ENCODE measurements at places on chromosomes 4 and X.

- DNase-seq = no peak
Measured at GRCh38 chr4:169657470-169658107, 37.2 kb downstream of the CLCN3 start.

DNA sequence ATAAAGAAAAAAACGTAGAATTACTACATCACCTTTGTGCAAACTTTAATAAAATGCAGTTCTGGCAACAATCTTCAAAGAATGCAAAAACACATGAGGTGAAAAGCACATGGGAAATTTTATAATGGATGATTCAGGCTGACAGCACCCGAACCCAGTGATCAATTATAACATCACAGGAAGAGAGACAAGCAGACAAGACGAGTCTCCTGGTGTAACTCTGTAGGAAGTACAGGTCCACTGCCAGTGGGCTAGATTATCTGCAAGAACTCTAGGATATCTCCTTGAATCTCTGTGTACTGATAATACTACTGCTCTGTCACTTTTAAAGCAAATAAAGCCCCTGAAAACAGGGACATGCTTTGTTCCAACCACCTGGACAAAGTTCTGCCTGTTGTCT, 58.9 kb upstream of the NXF3 start:
- DNase-seq = no peak

DNA sequence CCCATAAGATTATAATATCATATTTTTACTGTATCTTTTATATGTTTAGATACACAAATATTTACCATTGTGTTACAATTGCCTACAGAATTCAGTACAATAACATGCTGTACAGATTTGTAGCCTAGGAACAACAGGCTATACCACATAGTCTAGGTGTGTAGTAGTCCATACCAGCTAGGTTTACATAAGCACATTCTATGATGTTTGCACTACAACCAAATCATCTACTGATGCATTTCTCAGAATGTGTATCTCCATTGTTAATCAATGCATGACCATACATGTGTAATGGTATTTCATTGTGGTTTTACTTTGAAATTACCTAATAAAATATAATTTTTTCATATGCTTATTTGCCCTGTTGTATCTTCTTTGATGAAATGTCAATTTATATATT, 288.1 kb upstream of the PCDH10 start:
- DNase-seq = no peak

DNA sequence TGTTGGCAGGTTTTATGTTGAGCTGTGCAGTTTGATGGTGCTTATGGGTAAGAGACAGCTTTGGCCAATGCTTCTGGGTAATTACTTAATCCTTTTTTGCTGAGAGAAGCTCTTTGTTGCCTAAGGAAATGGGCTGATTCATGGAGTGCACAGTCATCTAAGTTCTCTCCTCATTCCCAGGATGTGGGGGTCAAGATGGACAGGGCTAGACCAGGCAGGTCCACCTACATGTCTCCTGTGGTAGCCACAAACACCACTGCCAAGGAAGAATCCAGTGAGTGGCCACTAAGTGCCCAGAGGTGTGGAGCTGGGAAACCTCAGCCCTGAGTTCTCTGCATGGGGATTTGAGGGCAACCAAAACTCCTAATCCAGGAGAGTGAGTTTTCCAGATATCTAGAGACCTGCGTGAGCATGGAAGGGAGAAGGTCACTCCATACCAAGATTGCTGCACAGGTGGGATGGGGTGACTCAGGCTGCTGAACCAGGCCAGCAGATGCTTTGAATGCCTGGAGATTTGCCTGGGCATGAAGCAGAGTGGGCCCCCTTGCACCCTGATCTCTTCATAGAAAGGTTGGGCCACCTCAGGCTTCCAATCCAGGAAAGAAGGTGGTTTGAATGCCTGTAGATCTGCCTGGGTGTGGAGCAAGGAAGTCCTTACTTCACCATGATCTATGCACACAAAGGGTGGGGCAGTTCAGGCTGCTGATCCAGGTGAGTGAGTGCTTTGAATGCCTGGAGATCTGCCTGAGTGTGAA, 234.8 kb upstream of the GNPDA2 start:
- DNase-seq = no peak

DNA sequence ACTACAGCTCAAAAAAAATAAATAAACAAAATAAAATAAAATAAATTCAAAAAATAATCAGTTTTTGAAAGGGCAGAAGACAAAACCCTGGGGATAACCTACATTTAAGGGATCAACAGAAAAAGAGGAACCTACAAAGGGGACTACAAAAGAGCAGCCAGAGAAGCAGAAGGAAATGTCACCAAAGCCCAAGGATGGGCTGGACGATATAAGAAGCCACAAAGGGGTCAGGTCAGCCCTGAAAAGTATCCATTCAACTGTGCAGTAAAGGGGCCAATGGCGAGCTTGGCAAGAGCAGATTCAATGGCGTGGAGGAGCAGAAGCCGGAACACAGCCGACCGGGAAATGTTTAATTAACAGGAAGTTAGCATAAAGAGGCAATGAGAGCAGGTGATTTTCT, 16.9 kb downstream of the ACOT9 start:
- no peak for DNase-seq

GRCh38 chr4:184960505-184960971, 57.8 kb upstream of the HELT start:
- no peak for DNase-seq

DNA sequence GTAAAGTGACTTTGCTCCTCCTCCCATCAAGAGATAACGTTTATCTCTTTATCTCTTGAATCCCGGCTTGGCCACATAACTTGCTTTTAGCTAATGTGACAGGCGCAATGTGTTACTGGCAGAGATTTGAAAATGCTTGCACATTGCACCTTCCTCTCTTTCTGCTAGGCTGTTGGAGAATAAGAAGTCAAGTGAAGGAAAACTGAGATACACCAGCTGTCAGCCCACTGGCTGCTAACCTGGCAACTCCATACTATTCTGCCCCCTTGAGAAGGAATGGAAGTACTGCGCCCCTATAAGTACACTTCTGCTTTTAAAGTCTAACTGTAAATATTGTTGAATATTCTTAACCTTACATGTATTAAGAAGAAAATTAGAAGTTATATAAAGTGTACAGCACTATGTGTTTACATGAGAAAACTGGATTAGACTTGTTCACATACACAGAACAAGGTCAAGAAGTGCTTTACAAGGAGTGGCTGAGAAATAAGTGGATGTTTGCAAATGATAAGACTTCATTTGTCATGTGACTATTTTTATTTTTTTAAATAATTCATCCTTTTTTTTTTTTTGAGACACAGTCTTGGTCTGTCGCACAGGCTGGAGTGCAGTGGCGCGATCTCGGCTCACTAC, 424.5 kb upstream of the CTSO start:
- no peak for DNase-seq

DNA sequence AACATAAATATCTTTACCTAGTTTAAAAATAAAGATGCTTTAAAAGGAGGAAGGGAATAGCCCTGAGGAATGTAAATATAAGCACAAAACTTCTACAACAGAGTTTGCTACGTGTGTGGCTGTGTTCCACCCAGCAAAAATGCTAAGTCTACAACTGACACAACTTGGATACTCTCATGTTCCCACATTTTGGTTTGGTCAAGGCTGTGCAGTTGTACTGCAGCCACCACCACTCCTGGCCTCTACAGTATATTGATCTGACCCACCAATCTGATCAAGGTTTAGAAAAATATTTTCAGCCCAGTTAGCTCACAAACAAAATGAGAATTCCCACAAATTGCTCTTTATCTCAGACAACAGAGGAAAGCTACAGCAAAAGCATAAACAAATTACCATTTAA, 12.1 kb downstream of the F9 start:
- no peak for DNase-seq

DNA sequence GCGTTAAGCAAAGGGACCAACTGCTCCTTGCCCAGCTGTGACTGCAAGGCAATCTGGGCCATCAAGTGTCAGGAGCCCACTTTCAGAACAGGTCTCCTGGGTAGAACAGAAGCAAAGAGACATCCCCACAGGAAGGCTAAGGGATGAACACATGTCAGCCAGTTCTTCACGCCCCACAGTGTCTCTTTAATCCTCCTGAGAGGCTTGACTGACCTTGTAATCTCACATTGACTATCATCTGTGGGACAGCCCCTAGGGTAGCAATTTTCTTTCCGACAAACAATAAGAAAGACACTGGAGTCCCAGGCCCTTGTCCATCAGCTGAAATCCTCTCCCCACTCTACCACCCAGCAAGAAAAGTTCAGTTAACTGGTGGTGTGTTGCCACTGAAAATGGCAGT, 1.0 kb downstream of the CHRDL1 start:
- DNase-seq = no peak

- no peak for DNase-seq
Measured at GRCh38 chr4:124423160-124423559, 289.4 kb downstream of the ANKRD50 start.

DNA sequence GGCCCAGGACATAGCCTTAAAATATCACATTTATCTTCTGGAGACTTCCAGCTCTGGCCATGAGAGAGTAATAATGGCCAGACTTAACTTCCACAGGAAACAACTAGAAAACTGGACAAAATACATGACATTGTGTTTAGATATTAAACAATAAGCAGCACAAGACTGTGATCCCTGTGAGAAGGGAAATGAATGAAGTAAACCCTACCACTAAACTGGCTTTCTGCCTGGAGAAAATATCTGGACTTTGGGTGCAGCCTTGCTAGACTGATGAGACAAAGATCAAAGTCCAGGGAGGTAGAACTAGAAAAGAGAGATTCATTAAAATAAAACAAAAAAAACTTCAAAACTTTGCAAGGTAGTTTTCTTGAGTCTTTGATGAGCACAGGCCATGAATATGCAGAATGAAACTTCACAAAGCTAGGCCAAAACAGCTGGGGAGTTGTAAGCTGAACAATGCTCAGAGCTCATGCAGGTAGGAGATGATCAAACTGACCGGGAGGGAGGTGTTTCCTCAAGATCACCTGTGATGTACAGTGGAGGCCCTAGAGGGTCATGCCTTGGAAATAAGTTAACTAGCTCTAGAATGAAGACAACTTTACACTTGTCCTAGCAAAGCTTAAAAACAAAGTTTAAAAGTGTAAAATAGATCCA, 147.0 kb upstream of the SH3RF1 start:
- DNase-seq = no peak

DNA sequence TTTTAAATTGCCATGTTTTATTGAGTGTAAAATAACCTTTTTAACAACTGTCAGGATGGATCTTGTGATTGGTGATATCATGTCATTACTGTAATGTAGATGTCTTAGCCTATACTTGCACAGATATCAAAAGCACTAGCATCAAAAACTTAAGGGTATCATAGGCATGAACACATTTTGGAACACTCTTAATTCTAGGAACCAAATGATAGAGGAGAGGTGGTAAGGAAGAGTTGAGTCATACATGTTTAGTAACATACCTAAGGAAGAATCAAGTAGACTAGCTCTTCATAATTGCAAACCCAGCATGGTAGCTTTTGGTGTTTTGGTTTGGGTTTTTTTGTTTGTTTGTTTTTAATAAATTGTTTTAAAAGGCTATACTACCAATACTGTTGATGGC, 43.4 kb downstream of the SMARCAD1 start:
- no peak for DNase-seq

- no peak for DNase-seq
Measured at GRCh38 chrX:15623054-15623453, 22.3 kb upstream of the ACE2 start.

- peak; percentile 41 for DNase-seq
Measured at GRCh38 chrX:42714981-42715700, 62.8 kb downstream of the PPP1R2C start.

DNA sequence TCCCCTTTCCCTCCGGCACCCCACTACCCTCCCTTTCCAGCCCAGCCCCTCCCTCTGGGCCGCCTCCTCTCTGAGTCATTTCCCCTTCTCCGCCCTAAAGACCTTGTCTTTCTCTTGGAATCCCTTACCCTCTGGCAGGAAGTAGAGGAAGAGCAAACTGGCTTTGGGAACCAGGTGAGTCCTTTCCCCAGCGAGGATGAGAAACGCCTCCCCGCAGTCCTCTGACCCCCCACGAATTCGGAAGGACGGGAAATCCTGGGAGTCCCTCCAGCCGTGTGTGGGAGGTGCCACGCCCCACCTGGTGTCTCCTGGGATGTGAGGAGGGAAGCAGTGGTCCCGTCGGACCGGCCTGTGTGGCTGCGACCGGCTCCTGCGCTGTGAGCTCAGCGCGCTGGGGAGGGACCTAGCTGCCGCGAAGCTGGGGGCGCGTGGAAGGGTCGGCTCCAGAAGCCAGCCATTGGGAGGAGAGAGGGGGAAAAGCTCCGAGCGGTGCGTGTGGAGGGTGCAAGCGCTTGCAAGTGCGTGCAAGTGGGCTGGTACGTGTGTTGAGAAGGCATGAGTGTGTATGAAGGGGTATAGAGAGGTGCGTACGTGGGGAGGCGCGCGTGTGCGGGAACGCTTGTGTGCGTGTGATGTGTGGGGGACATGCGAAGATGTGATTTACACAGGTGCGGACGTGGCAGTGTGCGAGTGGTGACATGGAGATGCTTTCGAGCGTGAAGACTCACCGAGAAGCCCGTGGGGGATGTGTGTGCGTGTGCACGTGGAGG, 46.3 kb downstream of the TEX13B start:
- DNase-seq = no peak

GRCh38 chr4:168131196-168131595, 38.9 kb downstream of the ANXA10 start:
- DNase-seq = no peak

DNA sequence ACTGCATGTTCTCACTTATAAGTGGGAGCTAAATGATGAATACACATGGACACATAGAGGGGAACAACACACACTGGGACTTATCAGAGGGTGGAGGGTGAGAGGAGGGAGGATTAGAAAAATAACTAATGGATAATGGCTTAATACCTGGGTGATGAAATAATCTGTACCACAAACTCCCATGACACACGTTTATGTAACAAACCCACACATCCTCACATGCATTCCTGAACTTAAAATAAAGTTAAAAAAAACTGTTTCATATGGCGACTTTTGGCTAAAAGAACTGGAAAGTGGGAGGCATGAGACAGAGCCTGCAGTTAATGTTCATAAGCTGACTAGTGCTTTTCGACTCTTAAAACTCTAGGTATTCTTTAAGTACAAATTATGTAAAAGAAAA, 98.9 kb upstream of the NPFFR2 start:
- no peak for DNase-seq

DNA sequence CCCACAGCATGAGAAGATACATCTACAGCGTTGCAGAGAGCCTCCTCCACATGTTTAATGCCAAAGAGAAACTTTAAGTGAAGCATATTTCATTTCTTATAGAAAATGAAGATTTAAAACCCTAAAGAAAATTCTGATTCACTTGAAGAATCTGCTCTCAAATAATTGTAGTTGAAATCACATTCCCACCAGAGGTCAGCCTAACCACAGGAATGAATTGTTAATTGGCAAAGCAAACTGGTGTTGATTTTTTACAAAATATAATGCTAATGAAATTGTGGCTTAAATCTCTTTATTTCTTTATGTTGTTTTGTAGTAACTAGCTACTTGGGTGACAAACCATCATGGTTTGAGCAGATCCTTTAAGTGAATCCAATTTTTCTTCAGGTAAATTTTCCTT, 31.1 kb upstream of the WDR17 start:
- DNase-seq = peak; percentile 35

DNA sequence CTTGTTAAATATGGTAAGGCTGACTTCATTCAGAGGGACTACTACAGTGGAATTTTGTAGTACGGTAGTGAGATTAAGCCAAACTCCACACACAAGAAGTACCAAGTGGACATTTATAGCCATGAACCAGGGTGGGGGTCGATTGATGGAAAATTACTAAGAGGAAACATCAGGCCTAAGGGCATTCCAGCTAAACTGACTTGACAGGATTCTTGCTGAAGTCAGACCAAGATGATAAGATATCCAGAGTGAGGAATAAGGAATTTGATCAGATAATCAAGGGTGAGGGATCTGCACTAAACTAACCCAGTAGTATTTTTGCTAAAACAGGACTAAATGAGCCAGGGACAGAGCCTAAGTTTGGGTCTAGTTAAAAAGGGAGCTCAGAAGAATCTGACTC, 597.5 kb downstream of the RPA4 start:
- DNase-seq = no peak

GRCh38 chr4:15500701-15501100, 31.0 kb downstream of the CC2D2A start:
- DNase-seq = no peak
